ENCODE measurements at places on chromosomes 5 and 9.

DNA sequence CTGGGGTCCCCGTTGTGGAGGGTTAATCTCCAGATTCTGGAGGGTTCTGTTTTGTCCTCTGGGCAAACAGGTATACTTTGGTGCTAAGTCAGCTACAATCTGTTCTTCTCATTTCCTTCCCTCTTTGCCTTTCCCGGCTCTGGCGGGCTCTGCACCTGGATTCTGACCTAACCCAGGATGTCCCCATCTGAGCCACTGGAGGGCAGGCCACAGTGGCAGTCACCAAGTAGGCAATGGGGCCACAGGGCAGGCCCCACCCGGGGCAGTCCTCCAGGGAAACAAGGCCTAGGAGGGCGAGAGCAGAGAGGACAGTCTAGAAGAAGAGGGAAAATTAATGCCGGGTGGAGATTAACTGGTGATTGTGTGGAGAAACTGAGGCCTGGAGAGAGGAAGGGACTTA is 40.4 kb upstream of the HRH2 start:
- no peak for DNase-seq

- DNase-seq = no peak
These were observed 118.0 kb upstream of the RAI14 start for GRCh38 chr5:34538026-34538672.

GRCh38 chr5:133756756-133757155 is 144.4 kb upstream of the FSTL4 start:
- DNase-seq = no peak

DNA sequence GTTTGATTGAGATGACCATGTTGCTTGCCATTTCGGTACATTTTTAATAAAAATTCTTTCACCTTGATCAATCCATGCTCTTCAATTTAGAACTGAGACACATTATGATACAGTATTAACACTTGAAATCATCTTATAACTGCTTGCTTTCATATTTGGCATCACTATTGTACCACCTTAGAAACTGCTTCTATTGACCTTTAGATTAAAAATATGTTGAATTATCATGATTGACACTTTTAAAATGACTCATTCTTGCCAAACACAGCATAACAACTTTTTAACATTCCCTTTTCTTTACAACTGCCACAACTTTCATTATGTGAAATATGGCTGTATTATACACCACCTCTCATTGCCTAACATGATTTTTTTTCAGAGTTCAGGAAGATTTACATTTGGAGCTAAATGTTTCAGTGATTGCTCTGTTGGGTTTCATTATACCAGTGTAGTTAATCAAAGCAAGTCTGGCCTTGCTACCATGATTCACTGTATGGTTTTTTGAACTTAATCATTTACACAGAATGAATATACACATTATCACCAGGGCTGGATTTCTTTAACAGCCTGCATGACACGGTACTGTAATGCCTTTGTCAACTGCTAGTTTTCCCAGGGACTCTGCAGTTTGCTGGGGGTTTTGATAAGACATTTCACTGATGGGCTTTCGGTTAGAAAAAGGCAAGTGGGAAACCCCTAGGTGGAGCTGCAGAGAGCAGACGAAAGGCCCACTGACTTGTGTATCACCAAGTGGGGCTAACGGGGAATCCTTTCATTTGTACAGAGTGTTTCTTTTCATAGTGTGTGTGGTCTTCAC is 93.6 kb upstream of the TLE4 start:
- DNase-seq = peak; percentile 31

DNA sequence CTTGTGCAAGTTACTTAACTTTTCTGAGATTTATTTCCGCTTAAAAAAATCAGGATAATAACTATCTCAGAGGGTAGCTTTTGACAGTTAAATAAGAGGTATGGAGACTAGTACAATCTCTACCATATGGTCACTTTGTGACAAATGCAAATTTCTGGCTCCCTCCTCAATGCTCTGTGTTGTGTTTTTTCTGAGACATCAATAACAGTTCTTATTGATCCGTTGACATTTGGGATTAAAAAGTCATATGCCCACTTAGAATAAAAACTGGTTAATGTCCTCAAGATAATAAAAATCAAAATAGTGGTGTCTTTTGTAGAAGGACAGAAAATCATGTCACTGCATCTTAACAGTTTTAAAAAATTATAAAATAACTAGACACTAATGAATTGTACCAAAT is 24.7 kb upstream of the LNPEP start:
- DNase-seq = no peak

- no peak for DNase-seq
These were observed 51.1 kb downstream of the STARD4 start for GRCh38 chr5:111461255-111461671.

- no peak for DNase-seq
These were observed 4.2 kb downstream of the PRKACG start for GRCh38 chr9:69009708-69010107.

- DNase-seq = no peak
These were observed 255.5 kb downstream of the PBX3 start for GRCh38 chr9:126002476-126003350.

DNA sequence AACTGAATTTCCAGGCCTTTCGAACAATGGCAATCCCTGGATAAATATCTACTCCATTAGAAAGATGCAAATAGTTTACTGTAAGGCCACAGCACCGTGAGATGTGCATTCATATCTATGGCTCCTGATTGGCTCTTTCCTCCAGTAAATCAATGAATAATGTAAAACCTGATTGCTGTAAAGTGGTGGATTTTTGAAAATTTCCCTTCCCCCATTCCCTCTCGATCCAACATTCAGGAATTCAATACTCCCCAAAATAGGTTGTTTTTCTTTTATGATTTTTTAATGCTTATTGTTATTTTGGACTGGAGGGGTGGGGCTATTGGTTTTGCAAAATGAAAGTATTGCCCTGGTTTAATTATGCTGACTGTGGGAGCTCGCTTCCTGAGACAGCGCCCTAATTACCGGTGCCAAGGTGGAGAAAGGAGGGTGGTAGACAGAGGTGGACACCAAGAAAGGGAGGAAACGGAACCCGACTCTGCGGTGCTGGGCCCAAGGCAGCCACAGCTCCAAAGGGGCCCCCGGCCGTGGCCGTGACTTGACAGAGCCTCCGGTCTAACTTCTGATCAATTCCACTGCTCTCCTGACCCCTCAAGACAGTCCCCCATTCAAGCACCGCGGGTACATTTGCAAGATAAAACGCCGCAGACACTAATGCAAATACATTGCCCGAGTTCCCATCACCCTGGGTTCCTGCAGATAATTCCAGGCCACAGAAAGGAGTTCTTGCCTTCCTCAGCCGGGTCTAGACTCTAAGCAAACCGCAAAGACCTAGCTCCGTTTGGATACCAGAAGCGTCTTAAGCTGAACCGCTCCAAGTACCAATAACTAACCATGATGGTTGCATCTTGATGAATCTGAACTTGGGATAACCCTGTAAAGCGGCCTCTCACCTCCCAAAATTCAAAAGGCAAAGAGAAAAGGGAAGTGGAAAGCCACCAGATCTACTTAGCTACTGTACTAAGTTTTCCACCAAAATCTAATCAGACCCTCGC is 211.2 kb downstream of the MEF2C start:
- no peak for DNase-seq

DNA sequence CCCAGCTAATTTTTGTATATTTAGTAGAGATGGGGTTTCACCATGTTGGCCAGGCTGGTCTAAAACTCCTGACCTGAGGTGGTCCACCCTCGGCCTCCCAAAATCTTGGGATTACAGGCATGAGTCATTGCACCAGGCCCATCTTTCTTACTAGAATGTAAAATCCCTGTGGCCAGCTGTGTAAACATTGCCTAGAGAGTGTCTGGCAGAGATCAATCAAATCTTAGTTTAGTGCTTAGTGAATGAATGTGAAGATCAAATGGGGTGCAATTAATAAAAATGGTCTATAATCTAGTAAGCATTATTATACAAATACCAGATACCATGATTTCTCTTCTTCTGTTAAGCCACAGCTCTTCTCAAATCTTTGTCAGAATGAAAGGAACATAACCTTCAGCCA is 289.9 kb downstream of the KCTD16 start:
- DNase-seq = no peak

DNA sequence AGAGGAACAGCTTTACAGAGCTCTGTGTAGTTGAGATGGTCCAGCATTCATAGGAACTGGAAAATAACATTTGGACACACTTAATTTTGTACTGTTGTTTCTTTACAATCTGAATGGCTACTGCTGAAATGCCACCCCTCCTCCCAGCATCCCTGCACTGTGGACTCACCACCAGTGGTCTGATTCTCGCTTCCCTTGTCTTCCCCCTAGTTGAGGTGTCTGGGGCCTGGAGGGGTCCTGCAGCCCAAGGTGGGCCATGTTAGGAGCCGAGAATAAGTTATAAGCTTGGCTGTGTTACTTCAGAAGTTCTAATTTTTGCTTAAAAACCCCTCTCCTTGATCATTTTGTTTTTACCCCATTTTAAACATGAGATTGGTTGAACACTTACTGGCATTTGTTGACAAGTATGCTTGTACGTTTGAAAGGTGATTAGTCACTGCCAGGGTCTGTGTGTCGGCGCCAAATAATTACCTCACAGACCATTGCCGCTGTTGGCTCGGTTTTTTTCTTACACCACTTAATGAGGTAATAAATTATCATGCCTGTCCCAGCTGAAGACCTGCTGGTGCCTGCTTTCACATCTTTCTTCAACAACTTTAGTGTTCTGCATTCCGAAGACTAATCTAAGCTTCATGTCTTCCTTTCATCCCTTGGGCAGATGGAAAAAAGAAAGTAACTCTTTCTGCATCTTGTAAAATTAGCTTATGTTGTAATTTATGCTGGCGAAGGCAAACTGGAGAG is 65.8 kb downstream of the MCCC2 start:
- no peak for DNase-seq

- no peak for DNase-seq
These were observed 22.4 kb upstream of the SMIM15 start for GRCh38 chr5:61184708-61185107.

DNA sequence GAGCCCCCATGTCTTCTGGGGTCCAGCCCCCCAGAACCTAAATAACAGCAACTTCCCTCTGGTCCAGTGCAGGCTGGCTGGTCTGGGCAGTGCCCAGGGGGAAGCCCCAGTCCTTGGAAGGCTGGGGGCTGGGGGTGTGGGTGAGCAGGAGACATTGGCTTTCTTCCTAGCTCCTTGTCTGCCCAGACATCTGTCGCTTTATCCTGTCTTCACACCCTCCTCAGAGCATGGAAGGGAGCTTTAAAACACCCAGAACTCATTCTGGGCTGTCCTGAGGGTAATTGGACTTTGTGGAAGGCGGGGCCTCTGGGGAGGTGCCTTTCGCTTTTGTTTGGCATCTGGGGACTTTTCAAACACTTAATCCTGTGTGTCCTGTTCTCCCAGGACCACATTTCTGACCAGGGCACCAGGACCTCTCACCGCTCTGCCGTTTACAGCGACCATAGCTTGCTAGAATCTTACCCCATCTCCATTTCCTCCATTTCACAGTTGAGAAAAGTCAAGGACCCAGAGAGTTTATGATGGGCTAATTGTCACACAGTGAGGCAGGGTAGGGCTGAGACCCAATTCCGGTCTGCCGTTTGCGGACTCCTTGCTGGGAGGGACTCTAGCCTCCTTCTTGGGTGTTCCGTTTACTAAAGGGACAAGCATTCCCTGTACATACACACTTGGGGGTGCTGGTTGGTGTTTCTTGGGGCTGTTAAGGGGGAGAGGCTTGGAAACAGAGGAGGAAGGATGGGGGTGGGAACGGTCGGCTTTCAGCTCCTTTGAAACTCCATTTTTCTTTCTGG is 1.1 kb downstream of the GSN start:
- DNase-seq = peak; percentile 15

- no peak for DNase-seq
These were observed 63.3 kb downstream of the CSF2 start for GRCh38 chr5:132136906-132137305.

GRCh38 chr5:165630261-165630778 is 2124.9 kb downstream of the MAT2B start:
- DNase-seq = peak; percentile 29

DNA sequence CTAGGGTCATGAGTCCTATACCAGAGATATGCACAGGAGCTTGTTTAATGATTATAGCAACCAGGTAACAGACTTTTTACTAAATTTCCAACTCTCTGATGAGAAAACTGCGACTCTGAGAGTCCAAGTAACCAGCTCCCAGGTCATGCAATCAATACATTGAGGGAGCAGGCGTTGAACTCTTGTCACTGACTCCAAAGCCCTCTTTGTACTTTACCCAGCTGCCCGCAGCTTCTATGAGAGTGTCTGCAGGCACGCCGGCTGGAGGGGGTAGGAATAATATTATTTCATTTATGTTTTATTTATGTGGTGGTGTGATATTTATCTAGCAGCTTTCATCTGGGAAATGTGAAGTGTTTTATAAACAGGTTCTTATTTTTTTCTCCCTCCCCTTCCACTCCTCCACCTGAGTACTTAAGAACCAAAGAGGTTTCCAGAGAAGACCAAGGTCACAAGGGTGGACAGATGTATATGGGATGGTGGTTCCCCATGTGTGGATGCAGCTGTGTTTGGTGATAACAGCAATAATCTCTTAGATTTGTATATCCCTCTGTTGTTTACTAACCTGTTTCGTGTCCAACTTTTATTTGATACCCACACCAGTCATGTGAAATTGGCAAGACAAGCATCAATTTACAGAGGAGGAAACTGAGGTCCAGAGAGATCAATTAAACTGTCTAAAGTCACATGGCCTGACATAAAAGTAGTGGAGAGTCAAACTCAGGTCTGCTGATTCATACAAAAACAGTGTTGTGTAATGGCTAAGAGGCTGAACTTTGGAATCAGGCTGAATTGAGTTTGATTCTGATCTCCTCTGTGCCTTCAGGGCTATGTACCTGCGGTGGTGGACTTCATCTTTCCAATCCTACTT is 140.2 kb upstream of the TRIM32 start:
- no peak for DNase-seq

GRCh38 chr9:22278426-22278825 is 168.2 kb upstream of the DMRTA1 start:
- DNase-seq = no peak

DNA sequence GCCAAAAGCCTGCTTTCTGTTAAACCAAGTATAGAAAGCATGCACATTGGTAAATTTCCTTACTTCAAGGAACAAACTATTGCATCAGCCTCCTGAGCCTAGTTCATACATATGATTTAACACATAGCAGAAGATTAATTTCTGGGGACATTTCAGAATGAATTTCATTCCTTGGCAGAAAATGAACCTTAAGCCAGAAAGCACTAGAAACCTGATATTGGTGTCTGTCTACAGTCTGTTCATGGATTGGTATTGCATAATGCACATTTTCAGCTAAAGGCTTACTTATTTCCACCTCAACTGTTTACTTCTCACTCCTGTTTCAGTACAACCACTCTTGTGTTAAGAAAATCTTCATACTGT is 1471.8 kb upstream of the NUDT12 start:
- DNase-seq = no peak

- no peak for DNase-seq
These were observed 6.9 kb upstream of the GSN start for GRCh38 chr9:121261107-121261460.

- no peak for DNase-seq
These were observed 170.3 kb upstream of the PUM3 start for GRCh38 chr9:3014178-3014577.

GRCh38 chr5:73661753-73662152 is 35.8 kb downstream of the ARHGEF28 start:
- no peak for DNase-seq

GRCh38 chr9:131038256-131039128 is 29.5 kb downstream of the LAMC3 start:
- no peak for DNase-seq
